ENCODE measurements at places on chromosomes 4 and X.
A peak's percentile ranks its signal among the peaks of the same experiment; 100 is the strongest.

- DNase-seq, result no peak
Measured at GRCh38 chr4:3462321-3462789, 751 bp upstream of the DOK7 start.

- DNase-seq, result no peak
Measured at GRCh38 chrX:22559506-22559905, 286.8 kb downstream of the CBLL2 start.

DNA sequence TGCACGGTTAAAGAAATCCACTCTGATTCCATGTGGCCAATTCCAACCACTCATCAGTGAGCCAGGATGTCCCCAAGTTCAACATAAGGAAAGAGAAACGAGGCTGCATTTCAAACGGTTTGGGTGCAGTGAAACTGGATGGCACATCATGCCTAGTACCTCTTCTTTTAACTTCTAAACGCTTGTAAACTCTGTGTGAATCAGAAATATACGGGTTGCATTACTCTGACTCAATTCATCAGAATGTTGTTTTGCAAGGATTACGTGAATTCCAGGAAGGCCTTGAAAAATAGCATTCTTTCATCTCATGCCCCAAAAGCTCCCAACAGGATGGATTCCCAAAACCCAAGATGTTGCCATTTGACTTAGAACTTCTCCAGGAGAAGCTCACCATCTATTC lies 270.4 kb downstream of the LDB2 start:
- peak; percentile 97 for DNase-seq

DNA sequence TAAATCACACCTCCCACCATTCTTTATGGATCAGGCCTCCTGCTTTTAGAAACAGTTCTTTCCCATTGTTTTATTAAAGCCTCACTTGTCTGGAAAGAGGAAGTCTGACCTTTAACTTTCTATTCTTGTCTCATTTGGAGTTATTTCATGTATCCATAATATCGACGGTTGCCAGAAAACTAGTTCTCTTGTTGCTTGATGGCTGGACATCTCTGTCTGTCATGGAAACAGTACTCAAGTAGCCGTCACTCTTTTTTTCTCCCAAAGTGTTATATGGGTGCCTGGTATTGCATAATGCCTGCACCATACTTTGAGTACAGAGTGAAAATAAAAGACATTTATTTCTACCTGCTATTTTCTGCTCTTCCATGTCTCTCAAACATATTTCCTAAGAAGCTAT lies 61.4 kb downstream of the PHEX start:
- no peak for DNase-seq

DNA sequence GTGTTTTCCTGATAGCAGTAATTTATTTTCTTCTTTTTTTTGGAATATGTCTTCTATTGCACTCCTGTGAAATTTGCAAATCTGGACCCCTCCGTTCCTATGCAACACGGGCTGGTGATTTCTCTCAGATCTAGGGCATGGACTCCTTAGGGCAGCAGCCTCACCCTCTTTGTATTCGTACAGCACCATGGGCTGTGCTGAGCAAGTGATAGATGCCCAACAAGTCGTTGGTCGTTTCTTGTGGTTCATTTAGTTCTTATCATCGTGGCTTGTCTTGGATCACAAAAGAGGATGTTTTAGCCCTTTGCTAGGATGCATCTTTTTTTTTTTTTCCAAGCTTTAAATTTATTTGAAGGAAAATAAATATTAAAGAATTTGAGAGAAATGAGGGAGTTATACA lies 82.1 kb downstream of the ARHGAP10 start:
- no peak for DNase-seq

GRCh38 chr4:1246901-1247863 lies 1.7 kb downstream of the CTBP1 start:
- peak; percentile 24 for DNase-seq

DNA sequence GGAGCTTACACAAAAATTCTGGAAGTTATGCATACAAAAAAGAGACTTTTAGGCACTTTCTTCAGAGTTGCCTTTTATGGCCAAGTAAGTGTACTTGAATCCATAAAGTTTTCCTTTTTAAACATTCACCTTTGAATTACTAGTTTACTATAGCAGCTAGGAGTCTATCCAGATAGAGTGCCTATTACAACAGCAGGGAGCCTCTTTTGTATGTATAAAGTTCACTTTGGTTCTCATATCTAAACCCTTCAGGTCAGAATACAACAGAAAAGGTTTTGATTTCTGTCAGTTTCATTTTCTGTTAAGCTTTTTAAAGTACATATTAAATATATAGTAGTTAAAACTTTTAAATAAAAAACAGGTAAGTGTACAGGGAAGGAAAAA lies 51.4 kb upstream of the IL13RA1 start:
- no peak for DNase-seq

- DNase-seq, result peak; percentile 99
Measured at GRCh38 chr4:7842384-7843279, 97.0 kb downstream of the AFAP1 start.

All from EH (cell line).